ENCODE measurements at places on chromosomes 1 and 21. TPM values are rescaled to one million over a fixed set of nuclear protein-coding genes. Genes with fewer than 3 reads are reported as not detected.
A peak's percentile ranks its signal among the peaks of the same experiment; 100 is the strongest.

DNA sequence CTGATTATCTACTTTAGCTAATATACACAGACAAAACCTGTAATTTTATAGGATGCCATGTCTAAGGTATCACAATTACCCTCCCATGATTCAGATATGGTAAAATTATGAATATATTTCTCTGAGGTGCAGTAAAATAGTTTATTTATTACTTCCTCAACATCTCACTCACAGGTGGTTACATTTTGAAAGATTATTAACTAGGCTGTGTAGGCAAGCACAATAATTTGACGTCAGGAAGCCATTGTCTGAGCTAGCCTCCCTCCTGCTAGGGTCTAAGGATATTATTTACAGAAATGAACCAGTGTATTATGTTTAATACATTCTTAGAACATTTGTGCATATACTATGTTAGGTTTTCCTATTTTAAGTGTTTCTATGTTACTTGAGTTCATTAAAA is 69.9 kb upstream of the ADGRL2 start:
- H3K27ac ChIP-seq, result no peak overlapping the region
- H3K27me3 ChIP-seq, result no peaks in the 10 kb centered on the region
- H3K4me1 ChIP-seq, result peaks cover 10% of the 10 kb centered on the region

LCE1C gene
- not detected for total RNA-seq

GRCh38 chr1:218374401-218375353 is 29.5 kb downstream of the TGFB2 start:
- H3K27ac ChIP-seq, result peak overlapping the region; percentile 85
- no peak overlapping the region for H3K4me3 ChIP-seq
- H3K4me1 ChIP-seq, result peaks cover 45% of the 10 kb centered on the region

ANKRD45 gene
- 1.2 TPM for total RNA-seq

DNA sequence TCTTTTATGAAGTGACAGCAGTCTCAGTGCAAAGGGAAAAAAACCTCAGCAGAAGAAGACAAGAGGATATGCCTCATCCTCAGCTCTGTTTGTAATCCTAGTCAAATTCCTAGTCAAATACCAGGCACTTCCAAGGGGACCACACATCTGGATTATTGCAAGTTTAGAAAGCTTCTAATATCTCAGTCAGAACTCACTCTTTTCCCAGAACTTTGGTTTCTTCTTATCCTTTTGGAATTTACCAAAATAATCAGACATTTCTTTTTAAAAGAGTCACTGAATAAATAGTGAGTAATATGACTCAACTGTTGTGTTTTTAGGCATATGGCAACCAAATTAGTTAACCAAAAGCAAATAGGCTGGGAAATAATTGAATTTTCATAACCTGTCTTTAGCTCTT is 47.8 kb downstream of the PRRX1 start:
- no peak overlapping the region for H3K4me3 ChIP-seq
- no peak overlapping the region for H3K27ac ChIP-seq
- no peaks in the 10 kb centered on the region for H3K4me1 ChIP-seq
- peaks cover 3% of the 10 kb centered on the region for H3K27me3 ChIP-seq
- H3K36me3 ChIP-seq, result no peaks in the 10 kb centered on the region
- DNase-seq, result no peak

- no peak for DNase-seq
- no peaks in the 10 kb centered on the region for H3K4me1 ChIP-seq
- no peak overlapping the region for H3K27ac ChIP-seq
- H3K4me3 ChIP-seq, result no peak overlapping the region
Observed at GRCh38 chr1:62050165-62050564, 144.5 kb upstream of the L1TD1 start.

NBPF20 gene
- total RNA-seq, result 6.1 TPM

DNA sequence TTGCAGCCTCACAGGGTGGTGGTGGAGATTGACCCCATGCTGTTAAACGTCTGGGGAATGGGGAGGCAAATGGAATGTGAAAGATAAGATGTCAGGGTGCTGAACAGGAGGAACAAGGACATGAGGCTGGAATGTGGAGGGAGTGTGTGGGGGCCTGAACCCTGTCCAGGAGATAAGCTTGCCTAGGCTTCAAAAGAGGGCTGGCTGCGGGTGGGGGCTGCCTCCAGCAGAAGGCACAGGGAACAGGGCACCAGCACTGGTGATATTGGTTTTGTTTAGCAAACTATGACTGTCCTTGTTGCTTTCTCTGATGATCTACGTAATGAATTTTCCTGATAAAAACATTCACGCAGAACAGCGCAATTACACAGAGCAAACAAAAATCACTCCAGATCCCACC is 52.4 kb upstream of the LRP8 start:
- no peaks in the 10 kb centered on the region for H3K36me3 ChIP-seq
- H3K27ac ChIP-seq, result no peak overlapping the region
- H3K4me3 ChIP-seq, result no peak overlapping the region
- peaks cover 30% of the 10 kb centered on the region for H3K27me3 ChIP-seq

DNA sequence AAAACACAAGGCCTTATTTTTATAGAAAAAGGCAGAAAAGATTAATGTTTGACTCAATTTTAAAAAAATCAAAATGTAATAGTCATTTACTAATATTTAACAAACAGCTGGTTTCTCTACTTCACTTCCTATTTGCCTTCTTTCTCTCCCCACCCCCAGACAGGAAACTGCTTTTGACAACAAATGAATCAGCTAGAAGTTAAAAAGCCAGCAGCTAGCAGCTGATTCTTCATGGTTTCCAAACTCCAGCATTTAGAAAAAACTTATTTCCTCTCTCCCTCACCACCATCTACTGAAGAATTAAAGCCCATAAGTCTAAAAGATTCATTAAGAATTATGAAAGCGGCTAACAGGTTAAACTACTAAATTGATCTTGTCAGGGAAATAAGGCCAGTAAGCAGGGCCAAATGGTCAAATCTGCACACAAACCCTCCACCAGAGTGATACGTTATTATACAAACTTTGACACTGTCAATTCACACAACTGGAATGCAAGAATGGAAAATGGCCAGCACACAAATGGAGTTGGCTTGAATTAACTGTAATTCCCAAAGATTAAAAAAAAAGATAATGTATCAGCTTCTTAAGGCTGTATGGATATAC is 4.0 kb downstream of the WDR26 start:
- H3K27ac ChIP-seq, result peak overlapping the region; percentile 32
- no peaks in the 10 kb centered on the region for H3K27me3 ChIP-seq
- H3K4me3 ChIP-seq, result peak overlapping the region; percentile 20

CAMSAP2 gene
- total RNA-seq, result 30.4 TPM

DNA sequence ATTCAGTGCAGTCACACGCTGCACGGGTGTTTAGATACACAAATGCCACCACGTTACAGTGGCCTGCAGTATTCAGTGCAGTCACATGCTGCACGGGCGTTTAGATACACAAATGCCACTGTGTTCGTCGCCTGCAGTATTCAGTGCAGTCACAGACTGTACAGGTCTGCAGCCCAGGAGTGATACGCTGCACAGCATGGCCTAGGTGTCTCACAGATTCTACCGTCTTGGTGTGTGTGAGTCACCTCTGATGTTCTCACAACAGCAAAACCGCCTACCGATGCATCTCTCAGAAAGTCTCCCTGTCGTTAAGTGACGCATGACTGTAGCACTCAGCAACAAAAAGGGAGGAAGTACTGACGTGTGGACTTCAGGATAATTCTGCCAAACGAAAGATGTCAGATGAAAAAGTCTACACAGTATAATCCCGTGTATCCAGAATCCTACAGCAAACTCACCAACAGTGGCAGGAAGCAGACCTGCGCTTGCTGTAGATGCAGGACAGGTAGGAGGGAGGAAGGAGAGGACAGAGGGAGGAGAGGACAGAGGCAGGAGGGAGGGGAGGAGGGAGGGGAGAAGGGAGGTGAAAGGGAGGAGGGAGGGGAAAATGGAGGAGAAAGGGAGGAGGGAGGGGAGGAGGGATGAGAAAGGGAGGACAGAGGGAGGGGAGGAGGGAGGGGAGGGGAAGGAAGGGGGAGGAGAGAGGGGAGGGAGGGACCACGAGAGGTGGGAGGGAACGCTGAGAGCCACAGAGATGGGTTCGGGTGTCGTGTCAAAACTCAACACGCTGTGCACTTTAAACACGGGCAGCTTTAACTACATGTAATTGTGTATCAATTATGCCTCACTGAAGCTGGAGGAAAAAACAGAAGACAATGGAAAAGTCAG is 36.3 kb upstream of the PCBP3 start:
- DNase-seq, result no peak
- H3K36me3 ChIP-seq, result no peaks in the 10 kb centered on the region
- peaks cover 39% of the 10 kb centered on the region for H3K27me3 ChIP-seq
- H3K4me3 ChIP-seq, result no peak overlapping the region
- peaks cover 4% of the 10 kb centered on the region for H3K4me1 ChIP-seq
- H3K27ac ChIP-seq, result peak overlapping the region; percentile 21

DNA sequence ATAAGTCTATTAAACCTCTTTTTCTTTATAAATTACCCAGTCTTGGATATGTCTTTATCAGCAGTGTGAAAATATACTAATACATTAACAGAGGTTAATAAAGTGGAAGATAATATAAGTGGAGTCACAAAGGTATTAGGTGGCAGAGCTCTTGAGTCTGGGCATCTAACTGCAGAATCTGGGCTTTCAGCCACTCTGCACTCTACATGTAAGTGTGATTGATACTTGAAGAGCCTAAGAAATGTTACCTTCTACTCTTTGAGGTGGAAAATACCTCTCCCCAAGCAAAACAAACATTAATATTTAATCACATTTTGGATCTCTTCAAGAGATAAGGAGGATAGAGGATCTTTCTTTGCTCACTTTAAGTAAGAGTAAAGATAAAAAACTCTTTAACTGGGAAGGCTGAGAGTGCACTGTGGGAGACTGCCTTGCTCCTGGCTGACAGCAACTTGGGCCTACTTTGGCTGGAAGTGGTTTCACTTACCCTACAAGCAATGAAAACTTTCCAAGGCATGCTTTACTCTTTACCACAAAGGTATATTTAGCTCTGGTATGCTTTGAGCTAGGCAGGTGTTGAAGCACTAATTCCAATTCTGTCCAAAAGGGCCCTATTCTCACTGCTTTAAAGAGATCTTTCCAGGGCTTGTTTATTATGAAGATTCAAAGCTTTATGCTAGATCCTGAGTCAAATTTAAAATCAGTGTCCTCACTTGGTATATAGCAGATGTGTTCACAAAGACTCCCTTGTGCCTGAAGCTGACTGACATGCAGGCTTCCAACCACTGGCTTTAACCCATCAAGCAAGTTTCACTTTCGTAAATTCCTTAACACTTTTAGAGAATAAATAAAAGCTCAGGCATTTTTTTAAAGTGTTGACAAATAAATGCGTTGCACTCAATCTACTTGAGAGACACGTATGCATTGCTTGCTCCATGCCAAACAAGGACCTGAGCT is 245.3 kb upstream of the ZP4 start:
- no peaks in the 10 kb centered on the region for H3K27me3 ChIP-seq
- H3K27ac ChIP-seq, result no peak overlapping the region
- no peaks in the 10 kb centered on the region for H3K36me3 ChIP-seq
- H3K4me3 ChIP-seq, result no peak overlapping the region
- DNase-seq, result no peak
- H3K4me1 ChIP-seq, result peaks cover 3% of the 10 kb centered on the region

CALML6 gene
- total RNA-seq, result 1.5 TPM

STYXL2 gene
- total RNA-seq, result not detected

- H3K4me1 ChIP-seq, result no peaks in the 10 kb centered on the region
- no peak overlapping the region for H3K27ac ChIP-seq
- no peaks in the 10 kb centered on the region for H3K27me3 ChIP-seq
- no peak for DNase-seq
Observed at GRCh38 chr1:163013826-163014600, 55.1 kb upstream of the RGS4 start.

IFNAR2 gene
- total RNA-seq, result 17.4 TPM

GRCh38 chr1:236516929-236517704 is 6.7 kb upstream of the LGALS8 start:
- H3K27ac ChIP-seq, result peak overlapping the region; percentile 85
- H3K36me3 ChIP-seq, result no peaks in the 10 kb centered on the region
- no peaks in the 10 kb centered on the region for H3K27me3 ChIP-seq
- peak overlapping the region; percentile 62 for H3K4me3 ChIP-seq

- H3K4me3 ChIP-seq, result no peak overlapping the region
- no peak overlapping the region for H3K27ac ChIP-seq
- H3K27me3 ChIP-seq, result peaks cover 3% of the 10 kb centered on the region
Observed at GRCh38 chr1:60367532-60367931, 294.0 kb upstream of the C1orf87 start.

GRCh38 chr21:34357889-34358288 is 5.9 kb upstream of the KCNE2 start:
- peaks cover 2% of the 10 kb centered on the region for H3K36me3 ChIP-seq
- no peak for DNase-seq
- no peak overlapping the region for H3K4me3 ChIP-seq
- no peak overlapping the region for H3K27ac ChIP-seq
- peaks cover 13% of the 10 kb centered on the region for H3K27me3 ChIP-seq

- no peak overlapping the region for H3K27ac ChIP-seq
- DNase-seq, result no peak
- no peaks in the 10 kb centered on the region for H3K27me3 ChIP-seq
- peaks cover 29% of the 10 kb centered on the region for H3K36me3 ChIP-seq
- peaks cover 3% of the 10 kb centered on the region for H3K4me1 ChIP-seq
- no peak overlapping the region for H3K4me3 ChIP-seq
Observed at GRCh38 chr21:25903607-25904006, 168.8 kb downstream of the GABPA start.

COL11A1 gene
- 2.4 TPM for total RNA-seq

DNA sequence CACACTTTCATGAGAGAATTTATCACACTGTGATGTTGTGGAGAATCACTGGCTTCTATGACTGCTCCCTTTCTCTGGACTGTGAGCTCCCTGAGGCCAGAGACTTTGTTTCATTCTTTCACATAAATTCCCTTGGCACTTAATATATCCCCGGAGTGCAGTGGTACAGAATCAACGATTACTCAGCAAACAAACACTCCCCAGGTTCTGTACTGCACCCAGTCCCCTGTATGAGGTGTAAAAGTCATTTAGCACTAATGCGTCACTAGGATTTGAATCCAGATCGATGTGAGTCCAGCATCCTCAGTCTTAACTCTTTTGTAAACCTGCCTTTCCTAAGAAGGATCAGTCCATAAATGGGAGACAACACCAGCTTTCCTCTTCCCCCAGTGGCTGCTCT is 6.8 kb upstream of the UTP25 start:
- no peak overlapping the region for H3K4me3 ChIP-seq
- H3K36me3 ChIP-seq, result no peaks in the 10 kb centered on the region
- H3K27ac ChIP-seq, result no peak overlapping the region
- DNase-seq, result no peak

GRCh38 chr1:119373465-119373864 is 4.9 kb downstream of the HAO2 start:
- DNase-seq, result no peak
- H3K36me3 ChIP-seq, result no peaks in the 10 kb centered on the region
- no peak overlapping the region for H3K27ac ChIP-seq
- peaks cover 16% of the 10 kb centered on the region for H3K27me3 ChIP-seq
- no peak overlapping the region for H3K4me3 ChIP-seq

DNA sequence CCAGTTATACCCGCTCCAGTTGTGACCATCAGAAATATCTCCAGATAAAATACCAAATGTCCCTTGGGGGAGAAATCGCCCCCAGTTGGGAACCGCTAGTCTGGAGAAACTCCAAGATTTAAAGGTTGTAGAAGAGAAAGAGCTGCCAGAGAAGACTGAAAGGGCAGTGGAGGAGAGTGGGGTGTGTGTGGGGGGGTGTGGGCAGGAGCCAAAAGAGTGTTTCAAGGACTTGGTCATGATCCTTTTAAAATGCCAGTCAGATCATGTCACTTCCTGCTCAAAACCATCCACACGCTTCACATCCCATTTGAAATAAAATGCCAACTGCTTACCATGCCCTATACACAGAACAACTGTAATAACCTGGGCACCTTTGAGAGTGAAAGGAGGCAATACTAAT is 3.4 kb upstream of the HEYL start:
- H3K4me3 ChIP-seq, result no peak overlapping the region
- no peaks in the 10 kb centered on the region for H3K36me3 ChIP-seq
- no peak for DNase-seq
- H3K27me3 ChIP-seq, result peaks cover 55% of the 10 kb centered on the region
